Uterine smooth muscle cell (primary cell): ENCODE measurements at places on chromosomes 16 and 17. TPM values are rescaled to one million over a fixed set of nuclear protein-coding genes. Genes with fewer than 3 reads are reported as not detected.

The C1QL1 gene
- 0.22 and 0.37 TPM in 2 replicates for total RNA-seq

The CA10 gene
- total RNA-seq: not detected in 2 replicates

The NPIPA8 gene
- total RNA-seq: not detected in 2 replicates

The DPEP3 gene
- not detected in 2 replicates for total RNA-seq

The DCUN1D3 gene
- total RNA-seq: 35.4 and 43.9 TPM in 2 replicates

The EXOC3L1 gene
- 0.11 and 0.12 TPM in 2 replicates for total RNA-seq

The FGF11 gene
- 0.77 and 1.7 TPM in 2 replicates for total RNA-seq

The LHX1 gene
- not detected in 2 replicates for total RNA-seq

The CDT1 gene
- total RNA-seq: 6.1 and 25.0 TPM in 2 replicates

The CFAP119 gene
- total RNA-seq: 3.4 and 3.8 TPM in 2 replicates

The C16orf46 gene
- 0.25 and 0.55 TPM in 2 replicates for total RNA-seq

The NETO2 gene
- 6.7 and 9.6 TPM in 2 replicates for total RNA-seq

The ASGR2 gene
- not detected in 2 replicates for total RNA-seq

The RPL38 gene
- 476 and 603 TPM in 2 replicates for total RNA-seq

The HOXB8 gene
- total RNA-seq: 0.22 TPM in 1 of 2 replicates, not detected in the other

The TP53TG3D gene
- total RNA-seq: 0.12 TPM in 1 of 2 replicates, not detected in the other

The KRT24 gene
- not detected in 2 replicates for total RNA-seq

The DOC2A gene
- 0.22 and 0.62 TPM in 2 replicates for total RNA-seq

The CTRB2 gene
- not detected in 2 replicates for total RNA-seq

The LYRM1 gene
- total RNA-seq: 64.7 and 69.5 TPM in 2 replicates

The PLLP gene
- total RNA-seq: 0.12 TPM in 1 of 2 replicates, not detected in the other

The GP1BA gene
- not detected in 2 replicates for total RNA-seq

The ABCC12 gene
- total RNA-seq: under 0.01 TPM in 1 of 2 replicates, not detected in the other

The SLC12A3 gene
- under 0.01 TPM in 1 of 2 replicates, not detected in the other for total RNA-seq

The RGS11 gene
- total RNA-seq: 0.22 and 4.2 TPM in 2 replicates

The PPP1R1B gene
- not detected in 2 replicates for total RNA-seq

The WSCD1 gene
- total RNA-seq: 0.22 and 0.87 TPM in 2 replicates

The MT1H gene
- not detected in 2 replicates for total RNA-seq

The ANKRD40CL gene
- total RNA-seq: not detected in 2 replicates

The IL21R gene
- total RNA-seq: 5.2 and 12.2 TPM in 2 replicates

The CES5A gene
- not detected in 2 replicates for total RNA-seq
